ENCODE measurements at places on chromosomes 6 and 20. TPM values are rescaled to one million over a fixed set of nuclear protein-coding genes. Genes with fewer than 3 reads are reported as not detected.

DNA sequence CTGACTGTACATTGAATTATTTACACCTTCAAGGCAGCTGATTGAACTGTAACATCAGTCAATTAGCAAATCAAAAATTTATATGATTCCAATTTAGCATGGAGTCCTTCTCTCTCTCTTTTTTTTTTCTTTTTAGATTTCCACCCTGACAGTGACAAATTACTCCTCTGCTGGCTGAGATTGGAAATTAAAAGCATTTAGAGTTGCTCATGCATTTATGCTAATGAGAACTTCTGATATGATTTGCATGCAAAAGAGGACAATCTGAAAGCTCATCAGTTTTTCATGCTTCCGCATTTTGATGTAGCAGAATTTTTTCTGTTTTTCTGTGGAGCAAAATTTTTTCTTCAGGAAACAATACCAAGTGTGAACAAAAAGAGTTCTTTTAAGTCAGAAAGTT is 130.5 kb upstream of the NOX3 start:
- DNase-seq = peak; percentile 47

GRCh38 chr20:25444556-25444955 is 37.1 kb downstream of the GINS1 start:
- DNase-seq = no peak

DNA sequence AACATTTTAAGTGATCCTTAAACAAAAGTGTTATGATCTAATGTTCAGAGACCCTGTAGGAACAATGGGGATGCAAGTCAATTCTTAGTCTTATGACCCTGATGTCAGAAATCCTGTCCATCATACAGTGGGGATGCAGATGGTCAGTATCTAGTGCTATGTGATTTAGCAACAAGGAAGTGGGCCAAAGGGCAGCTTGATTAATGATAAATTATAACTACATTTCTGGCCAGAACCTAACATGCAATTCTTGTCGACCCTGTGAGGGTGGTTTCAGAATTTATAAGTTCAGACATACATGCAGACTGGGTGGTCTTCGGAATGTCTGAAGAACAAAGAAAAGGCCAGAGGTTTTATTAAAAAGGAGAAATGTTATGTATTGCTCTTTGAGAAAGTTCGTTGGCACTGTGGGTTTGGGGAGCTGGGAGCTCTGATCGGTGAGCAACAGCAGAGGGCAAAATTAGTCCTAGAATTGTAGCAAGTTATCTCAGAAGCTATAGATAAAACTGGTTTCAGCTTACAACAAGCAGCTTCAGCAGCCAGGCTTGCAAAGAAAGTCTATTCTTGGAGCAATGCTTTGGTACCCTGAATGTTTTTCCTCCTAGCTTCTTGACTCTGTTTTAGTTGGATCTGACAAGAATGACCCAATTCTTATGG is 50.8 kb downstream of the RPF2 start:
- no peak for DNase-seq

DNA sequence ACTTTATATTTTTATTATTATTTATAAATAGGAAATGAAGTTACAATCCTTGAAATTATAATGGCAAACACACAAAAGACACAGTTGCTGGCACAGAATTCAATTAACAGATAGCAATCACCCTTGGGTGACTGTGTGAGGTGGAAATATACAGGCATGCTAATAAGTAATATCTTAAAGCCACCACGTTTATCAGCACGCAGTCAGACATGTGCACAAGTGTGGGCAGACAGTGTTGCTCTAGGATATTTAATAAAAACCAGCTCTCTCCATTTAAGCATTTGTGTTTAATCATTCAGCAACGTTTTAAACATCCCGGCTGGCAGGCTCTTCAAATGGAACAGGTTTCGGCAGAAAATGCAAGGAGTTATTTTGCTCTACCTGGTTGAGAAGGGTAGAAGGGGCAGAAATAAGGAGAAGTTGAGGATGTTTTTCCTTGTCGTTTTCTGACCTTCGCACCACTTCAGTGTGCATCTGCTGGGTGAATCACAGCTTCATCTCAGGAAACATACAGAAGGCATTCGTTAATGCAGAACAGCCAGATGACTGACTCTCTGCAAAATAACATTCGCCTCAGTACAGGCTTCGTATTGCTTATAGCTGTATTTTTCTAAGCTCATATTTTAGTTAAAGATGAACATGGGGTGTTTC is 585.1 kb downstream of the QKI start:
- DNase-seq = no peak

- no peak for DNase-seq
These were observed 80.5 kb upstream of the SGK1 start for GRCh38 chr6:134398453-134398852.

NCOA5 gene
- 22.0 TPM for polyA plus RNA-seq

MRPL14 gene
- 72.7 TPM for polyA plus RNA-seq

DNA sequence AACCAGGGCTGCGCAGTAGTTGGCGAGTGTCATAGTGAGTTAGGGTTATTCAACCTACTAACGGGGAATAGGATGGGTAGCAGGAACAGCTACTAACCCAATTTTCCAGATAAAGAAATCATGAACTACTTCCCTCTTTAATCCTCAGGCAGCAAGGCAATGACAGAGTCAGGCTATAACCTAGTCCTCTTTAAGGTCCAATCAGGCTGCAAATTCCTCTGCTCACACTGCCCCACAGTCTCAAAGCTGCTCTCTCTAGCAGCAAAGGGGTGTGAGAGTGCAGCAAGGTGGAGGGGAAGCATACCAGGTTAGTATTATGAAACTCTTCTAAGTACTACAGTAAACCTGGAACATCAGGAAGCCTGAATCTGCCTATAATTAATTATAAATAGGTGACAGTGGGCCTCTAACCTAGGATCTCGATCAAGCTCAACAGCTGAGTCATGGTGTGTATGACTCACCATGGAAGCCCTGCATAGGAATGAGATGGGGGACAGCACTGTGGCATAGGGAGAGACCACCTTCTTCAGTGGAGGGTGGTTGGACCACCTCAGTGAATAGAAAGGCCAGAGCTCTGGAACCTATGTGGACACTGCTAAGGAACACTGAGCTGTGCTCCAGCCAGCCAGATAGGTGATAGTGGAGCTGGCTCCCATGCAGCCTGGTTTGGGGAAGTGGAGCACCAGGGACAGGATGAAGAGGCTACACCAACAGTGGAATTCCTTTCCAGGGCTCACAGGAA is 7.9 kb downstream of the PEX6 start:
- no peak for DNase-seq

DNA sequence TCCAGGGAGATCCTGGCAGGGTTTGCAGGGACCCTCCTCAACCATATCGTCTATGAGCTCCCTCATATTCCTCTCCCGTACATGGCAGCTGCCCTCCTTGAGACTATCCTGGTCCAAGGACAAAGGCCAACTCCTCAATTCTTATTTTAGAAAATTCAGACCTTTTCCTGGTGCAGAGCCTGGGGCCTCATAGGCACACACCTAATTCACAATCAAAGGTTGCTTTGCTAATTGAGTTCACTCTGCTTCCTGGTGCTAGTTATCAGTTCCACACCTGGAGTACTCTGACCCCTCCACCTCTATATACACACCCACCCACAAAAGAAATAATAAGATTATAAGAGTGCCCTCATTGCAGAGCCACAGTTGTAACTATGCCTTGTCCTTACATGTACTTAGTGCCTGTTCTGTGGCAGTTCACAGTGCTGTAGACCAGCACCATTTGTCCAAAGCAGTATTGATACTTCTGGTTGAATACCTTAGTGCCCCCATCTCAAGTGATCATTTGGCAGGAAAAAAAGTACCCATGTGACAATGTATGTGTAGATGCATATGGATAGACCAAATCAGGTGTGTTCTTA is 38.7 kb downstream of the GSS start:
- no peak for DNase-seq

CYP39A1 gene
- polyA plus RNA-seq = 0.48 TPM
